ENCODE measurements at places on chromosomes 2 and 18.

- DNase-seq = no peak
These were observed 90.1 kb upstream of the NEDD4L start for GRCh38 chr18:57953883-57954282.

DNA sequence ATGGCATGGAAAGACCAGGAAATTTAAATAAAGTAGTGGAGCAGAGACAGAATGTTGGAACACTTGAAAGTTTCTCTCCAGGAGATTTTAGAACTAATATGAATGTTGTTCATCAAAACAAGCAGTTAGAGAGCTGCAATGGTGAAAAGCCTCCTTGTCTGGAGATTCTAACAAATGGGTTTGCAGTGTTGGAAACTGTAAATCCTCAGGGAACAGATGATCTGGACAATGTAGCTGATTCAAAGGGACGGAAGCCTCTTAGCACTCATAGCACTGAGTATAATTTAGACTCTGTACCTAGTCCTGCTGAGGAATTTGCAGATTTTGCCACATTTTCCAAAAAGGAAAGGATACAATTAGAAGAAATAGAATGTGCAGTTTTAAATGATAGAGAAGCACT lies 27.7 kb downstream of the AFTPH start:
- no peak for DNase-seq

DNA sequence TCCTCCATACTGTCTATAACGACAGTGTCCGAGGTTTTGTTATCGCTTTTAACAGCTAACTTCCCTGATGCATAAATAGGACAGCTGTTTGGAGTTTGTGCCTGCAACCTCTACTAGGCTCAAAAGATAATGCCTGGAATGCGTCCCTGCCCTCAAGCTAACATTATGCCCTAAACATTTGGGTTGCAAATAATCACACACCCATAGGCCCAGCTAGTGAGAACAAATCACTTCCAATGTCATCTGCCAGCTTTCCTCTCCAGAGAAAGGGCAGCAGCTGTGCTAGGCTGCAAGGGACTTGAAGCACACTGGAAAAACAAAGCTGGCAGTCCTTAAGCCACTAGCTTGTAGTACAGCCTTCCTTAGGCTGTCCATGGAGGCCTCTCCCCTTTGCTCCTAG lies 201.8 kb upstream of the LYPD1 start:
- no peak for DNase-seq

DNA sequence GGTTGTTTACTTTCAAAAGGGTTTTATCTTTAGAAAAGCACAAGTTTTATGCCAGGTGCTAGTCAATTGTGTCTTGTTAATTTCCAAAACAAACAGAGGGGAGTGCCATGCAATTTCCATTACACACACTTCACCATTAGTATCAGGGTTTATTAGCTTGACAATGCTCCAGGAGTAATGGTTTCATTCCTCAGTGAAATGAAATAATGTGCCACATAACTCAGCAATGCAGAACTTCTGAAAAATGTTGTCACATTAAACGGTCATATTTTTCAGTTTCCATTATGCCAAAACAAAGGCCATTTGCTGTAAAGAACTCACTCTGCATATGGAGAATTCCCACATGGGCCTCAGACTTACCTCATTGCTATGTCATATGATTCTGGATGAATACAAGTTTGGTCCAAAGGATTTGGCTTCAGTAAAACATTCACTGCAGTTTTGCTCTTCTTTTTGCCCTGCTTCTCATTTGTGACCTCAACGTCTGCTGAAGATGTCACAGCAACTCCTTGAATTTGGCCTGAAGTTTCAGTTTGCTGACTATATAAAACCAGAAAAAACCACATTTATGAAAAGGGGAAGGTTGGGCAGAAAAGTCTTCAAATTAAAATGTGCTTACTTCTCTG lies 198.2 kb downstream of the SRBD1 start:
- DNase-seq = no peak

DNA sequence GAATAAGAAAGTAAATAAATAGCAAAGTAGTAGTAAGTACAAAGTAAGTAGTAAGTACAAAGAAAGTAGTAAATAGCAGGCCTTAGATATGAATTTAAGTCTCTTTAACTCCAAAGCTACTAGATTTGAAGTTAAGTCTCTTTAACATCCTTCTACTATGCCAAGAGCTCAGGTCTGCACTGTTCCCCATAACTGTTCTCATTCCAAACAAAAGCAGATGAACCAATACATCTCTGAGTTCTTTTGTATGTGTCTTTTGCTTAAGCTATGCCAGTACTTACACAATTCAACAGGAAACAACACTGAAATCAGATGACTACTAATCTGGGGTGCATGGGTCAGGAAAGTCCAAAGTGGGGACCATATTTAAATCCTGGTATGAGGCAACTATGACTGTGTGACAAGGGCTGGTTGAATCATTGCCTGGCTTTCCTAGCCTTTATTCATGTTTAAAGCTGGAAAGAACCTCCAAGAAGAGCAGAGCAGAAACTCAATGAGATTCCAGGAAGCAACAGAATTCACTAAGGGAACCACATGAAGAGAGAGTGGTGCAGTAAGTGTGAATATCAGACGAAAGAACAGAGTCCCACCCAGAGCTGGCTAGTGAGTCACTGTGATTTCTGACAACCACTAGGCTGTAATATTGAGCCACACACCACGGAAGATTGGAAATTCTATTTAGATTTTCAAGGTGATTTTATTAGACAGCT lies 51.0 kb upstream of the CYP26B1 start:
- DNase-seq = no peak

DNA sequence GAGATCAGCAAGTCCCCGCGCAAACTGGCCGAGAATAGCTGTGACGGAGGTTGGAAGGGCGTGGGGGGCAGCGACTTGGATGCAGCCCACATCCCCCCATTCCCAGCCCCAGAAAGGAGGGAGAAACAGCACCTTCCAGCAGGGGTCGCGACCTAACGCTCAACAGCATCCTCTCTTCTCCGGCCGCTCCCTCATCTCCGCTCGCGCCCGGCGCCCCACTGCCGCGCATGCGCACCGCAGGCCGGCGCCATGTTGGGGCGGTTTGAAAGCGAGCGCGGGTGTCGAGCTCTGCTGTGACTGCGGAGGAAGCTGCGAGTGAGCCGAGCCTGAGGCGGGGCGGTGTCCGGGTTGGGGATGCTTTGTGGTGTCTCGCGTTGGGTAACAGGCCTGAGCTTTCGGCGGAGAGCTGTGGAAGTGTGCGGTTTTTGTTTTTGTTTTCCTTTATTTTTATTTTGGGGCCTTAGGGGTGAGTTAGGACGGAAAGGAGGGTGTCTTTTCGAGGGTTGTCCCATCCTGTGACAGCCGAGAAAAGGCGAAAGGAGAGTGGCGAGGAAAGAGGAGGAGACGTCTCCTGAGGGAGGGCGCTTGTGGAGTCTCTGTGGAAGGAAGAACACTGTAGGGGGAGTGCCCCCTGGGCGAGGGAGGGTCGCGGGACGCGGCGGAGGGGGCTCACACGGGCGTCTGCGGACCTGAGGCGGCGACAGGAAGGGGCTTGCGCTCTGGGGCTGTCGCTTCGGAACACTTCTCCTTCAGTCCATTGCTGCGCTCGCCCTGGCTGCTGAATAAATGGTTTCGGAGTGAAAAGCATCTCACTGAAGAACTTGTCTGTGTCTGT lies at the start of the genes C18orf54 and STARD6:
Gene C18orf54 (plus strand): TSS at position 247 of the 835 bp plus-strand sequence. CDS start 2,667 bp downstream, outside the sequence.
Gene STARD6 (minus strand): TSS at position 199 of the 835 bp plus-strand sequence. CDS start 3,285 bp downstream, outside the sequence.
- peak; percentile 89 for DNase-seq

DNA sequence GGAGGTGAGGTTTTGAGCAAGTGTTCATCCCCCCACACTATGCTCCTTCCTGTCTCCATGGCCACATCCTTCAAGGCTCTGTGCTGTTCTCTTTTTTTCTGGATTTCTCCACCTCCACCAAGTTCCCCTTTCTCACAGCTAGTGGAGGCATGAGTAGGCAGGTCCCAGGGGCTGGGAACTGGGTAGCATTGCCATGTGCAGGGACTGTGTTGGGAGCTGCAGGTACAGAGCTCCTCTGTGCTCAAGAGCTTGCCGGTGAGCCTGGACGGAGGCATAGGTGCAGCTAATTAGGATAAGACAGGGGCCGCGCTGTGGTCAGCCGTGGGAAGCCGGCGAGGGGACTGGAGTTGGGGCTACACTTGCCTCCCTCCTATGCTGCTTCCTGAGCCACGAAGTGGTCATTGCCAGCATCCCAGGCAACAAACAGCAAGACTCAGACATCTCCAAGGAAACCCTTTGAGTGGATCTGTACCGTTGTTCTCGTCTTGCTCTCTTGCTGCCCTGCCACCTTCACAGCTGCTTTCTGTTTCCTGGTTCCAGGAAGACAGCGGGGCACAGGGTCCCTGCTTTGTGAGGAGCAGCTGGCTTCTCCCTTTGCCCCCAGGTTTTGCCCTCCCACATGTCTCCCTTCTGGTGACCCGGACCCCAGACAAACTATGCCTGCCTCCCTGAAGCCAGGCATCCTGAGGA lies 36.9 kb downstream of the ATOH8 start:
- DNase-seq = no peak

DNA sequence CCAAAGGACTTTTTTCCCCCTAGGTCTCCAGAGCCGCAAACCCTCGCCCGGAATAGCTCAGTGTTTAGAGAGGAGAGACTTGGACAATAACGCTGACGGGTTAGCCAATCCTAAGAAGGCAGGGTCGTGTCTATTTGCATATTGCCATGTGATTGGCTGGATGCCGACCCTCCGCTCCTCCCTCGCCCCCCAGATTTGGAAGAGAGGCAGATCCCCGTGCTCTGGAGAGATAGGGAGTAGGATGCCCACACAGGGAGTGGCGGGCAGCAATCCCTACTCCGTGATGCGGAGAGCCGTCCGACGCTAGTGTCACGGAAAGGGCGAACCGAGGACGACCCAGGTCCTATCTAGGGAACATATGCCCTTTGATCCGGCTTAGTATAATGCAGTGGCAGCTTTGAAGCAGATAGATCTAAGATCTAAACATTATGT lies 1.4 kb downstream of the WNT6 start:
- DNase-seq = no peak

DNA sequence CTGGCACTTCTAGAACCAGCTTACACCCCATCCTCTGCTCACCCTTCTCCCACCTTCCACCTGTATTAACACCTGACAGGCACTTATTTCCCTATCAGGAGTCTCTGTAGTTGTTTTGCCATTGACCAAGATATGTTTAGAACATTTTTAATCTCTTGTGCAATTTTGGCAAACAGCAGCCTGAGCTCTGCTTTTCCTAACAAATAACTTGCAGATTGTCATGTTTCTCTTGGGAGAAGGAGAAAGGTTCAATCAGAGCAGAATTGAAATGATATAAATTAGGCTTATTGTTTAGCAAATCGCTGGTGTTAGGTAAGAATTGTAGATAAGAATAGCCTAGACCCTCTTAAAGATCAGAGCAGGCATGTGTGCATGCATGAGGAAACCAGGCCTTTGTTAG lies 225.5 kb downstream of the PARD3B start:
- DNase-seq = no peak

DNA sequence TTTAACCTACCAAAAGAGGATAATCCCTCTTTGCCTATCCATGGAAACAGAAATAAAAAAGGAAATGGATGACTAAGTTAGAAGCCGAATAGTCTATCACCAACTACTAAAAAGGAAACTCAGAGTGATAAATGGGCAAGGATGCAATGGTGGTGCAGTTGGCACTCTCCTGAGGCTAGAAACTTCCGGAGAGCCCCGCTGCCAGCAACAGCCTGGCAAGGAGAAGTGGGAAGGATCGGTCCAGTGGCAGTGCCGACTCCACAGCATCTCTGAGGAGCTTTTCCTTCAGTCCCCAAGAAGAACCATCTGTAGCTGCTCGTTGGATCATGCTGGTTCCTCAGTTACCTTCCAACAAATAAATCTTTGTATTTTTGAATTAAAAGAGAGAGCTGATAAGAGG lies 74.7 kb downstream of the DPP4 start:
- no peak for DNase-seq

- DNase-seq = no peak
These were observed 109.0 kb upstream of the CBLN2 start for GRCh38 chr18:72652990-72653593.

DNA sequence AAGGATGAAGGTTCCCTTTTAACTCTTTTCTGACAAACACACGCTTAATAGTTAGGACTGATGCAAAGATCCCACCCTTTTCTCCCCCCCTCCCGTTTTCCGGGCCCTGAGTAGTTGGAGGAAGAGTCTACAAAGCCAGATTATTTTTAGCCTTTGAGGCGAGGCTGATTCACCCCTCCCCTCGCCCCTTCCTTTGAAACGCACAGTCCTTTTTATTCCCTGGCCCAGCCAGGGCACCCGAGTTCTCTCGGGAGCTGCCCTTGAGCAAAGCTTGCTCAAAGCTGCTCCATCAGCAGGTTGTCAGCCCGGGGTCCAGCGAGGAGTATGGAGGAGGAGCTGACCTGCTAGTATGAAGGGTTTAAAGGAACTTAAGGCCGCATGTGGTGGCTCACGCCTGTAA lies 47.1 kb upstream of the SPRED2 start:
- no peak for DNase-seq

- no peak for DNase-seq
These were observed 131.9 kb upstream of the CHAC2 start for GRCh38 chr2:53635694-53636093.

GRCh38 chr2:176157499-176158185 lies 535 bp downstream of the HOXD3 start:
- no peak for DNase-seq

DNA sequence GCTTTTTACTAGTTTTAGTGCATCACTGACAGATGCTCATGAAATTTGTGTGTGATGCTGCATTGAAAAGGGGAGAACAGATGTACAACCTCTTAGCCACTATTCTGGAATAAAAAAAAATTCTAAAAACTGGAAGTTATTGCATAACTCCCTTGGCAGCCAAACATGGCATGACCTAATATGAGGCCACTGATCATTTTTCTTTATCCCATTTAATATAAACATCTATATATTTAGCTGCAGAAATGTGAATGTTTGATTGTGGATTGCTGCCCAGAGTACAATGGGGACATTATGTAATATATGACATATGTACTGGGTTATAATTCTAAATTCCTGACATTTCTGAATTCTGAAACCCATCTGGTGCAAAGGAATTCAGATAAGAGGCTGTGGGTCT lies 86.5 kb downstream of the CDCA7 start:
- DNase-seq = no peak

- no peak for DNase-seq
These were observed 27.9 kb upstream of the EPB41L3 start for GRCh38 chr18:5571666-5572065.

DNA sequence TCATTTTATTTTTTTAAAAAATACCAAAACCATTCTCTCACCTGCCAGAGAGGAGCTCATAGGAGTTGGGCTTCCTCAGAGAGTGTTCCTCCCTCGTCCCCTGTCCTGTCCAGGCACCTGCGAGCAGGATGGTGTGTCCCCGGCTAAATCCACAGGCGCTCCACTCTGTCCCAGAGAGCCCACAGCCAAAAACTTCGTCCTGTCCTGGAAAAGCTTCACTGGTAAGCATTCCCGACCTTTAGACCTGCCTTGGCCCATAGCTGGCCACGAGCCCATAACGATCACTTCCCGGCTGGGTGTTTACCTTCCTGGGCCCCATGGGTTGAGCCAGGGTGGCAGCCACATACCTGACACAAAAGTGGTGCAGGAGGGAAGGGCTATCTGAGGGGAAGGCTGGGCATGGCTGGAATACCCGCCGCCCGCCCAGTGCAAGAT lies at the start of gene NGEF:
Gene NGEF (minus strand): TSS at position 230 of the 435 bp plus-strand sequence. CDS start 38,366 bp downstream, outside the sequence.
- no peak for DNase-seq

GRCh38 chr2:216850665-216851322 lies 9.1 kb downstream of the TNP1 start:
- DNase-seq = no peak

GRCh38 chr18:48937869-48938750 lies 12.7 kb downstream of the SMAD7 start:
- no peak for DNase-seq
